ENCODE measurements at places on chromosomes 5 and 9.

DNA sequence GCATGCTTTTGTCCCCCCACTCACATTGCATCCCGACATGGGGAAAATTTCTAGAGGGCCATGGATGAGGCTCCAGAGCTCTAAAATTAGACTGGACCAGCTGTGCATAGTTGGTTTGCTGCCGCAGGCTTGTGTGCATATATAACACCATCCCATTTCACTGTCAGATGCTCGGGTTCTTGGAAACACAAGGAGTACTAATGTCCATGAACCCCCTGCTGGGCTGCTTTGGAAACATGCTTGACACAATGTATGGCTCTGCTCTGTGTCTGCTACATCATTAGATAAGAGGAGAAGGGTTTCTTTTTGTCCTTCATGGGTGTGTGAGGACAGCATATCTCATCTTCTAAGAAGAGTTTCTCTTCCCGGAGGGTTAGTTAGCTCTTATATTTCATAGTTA, 292.1 kb upstream of the RORB start:
- no peak for DNase-seq

DNA sequence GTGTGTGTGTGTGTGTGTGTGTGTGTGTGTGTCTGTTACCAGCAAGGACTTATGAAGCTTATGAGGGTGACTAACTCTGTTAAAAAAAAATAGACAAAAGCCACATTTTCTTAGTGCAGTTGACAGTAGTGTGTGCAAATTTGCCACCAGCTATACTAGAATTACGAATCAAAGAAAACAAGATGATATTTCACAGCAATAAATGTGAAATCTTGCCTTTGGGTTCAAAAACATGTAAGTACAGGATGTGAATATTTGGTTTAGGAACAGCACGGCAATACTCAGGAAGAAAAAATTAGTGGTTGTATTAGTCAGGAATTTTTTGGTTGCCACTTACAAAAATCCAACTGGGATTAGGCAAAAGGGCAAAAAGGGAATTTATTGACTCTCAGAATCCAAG, 117.4 kb downstream of the NPR3 start:
- no peak for DNase-seq

DNA sequence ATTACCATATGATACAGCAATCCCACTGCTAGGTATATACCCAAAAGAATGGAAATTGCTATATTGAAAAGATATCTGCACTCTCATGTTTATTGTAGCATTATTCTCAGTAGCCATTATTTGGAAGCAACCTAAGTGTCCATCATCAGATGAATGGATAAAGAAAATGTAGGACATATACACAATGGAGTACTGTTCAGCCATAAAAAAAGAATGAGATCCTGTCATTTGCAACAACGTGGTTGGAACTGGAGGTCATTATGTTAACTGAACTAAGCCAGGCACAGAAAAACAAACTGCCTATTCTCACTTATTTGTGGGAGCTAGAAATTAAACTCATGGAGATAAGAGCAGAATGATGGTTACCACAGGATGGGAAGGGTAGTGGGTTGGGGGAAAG, 63.1 kb upstream of the TTC23L start:
- DNase-seq, result no peak

- no peak for DNase-seq
Measured at GRCh38 chr5:567664-568060, 43.4 kb upstream of the SLC9A3 start.

GRCh38 chr9:110890416-110890815, 147.9 kb downstream of the LPAR1 start:
- no peak for DNase-seq

GRCh38 chr5:61532983-61533382, 200.9 kb downstream of the ZSWIM6 start:
- no peak for DNase-seq

DNA sequence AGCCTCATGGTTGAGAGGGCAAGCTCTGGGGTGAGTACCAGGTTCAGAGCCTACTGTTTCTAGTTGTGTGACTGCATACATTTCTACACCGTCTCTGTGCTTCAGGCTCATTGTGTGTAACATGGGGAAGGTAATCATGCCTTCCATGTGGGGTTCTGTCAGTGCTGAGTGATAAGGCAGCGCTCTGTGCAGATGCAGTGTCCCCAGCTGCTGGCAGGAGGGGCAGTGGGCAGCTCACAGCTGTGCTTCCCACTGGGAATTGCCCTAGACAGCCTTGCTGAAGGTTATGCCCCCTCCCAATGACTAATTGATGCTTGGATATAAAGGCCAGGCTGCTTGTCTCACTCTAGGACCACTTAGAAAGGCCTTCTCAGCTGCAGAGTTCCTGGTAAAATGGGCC, 121.8 kb upstream of the SAP30L start:
- DNase-seq, result no peak

GRCh38 chr9:121779381-121780117, 128.1 kb downstream of the DAB2IP start:
- no peak for DNase-seq

- DNase-seq, result no peak
Measured at GRCh38 chr9:68852941-68853340, 147.9 kb downstream of the PIP5K1B start.

DNA sequence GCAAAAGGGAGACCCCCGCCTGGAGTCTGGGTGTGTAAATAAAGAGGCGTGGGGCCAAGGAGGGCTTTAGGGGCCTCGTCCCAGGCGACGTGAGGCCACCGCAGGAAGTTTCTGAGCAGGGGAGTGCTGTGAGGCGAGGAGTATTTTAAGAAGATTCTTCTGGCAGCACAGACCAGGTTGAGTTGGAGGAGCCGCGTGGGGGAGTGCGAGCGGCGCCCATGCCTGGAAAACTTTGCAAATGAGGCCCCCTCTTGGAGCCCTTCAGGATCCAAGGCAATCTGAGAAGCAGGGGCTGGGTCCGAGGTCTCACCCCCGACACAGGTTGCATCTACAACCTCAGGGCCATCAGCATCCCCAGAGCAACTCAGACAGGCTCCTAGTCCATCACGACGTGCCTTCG, 24.3 kb upstream of the CPLX2 start:
- DNase-seq, result no peak

DNA sequence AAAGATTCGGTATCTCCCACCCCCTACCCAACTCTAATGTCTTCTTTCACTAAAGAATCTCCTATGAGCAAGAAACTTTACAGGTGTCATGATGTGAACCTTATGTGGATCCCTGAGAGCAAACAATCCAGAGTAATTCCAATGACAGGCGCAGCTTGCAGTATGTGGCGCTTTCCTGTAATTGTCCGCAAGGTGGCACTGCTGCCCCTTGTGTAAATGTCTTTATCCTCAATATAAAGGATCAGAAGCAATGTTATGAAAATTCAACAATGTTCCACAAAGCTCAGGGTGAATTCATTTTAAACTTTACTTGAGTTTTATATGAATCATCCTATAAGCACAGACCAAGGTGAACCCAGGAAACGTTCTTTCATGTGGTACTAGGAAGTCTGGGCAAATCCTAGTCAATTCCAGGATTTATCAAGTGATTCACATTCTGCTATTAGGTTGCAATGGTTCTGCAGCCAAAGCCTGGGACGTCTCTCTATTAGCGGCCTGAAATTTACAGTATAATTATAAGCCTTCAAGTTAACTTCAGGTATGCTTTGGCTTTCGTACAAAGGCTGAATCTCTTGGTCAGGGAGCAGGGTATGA, 113.7 kb downstream of the TRPM6 start:
- DNase-seq, result peak; percentile 39

DNA sequence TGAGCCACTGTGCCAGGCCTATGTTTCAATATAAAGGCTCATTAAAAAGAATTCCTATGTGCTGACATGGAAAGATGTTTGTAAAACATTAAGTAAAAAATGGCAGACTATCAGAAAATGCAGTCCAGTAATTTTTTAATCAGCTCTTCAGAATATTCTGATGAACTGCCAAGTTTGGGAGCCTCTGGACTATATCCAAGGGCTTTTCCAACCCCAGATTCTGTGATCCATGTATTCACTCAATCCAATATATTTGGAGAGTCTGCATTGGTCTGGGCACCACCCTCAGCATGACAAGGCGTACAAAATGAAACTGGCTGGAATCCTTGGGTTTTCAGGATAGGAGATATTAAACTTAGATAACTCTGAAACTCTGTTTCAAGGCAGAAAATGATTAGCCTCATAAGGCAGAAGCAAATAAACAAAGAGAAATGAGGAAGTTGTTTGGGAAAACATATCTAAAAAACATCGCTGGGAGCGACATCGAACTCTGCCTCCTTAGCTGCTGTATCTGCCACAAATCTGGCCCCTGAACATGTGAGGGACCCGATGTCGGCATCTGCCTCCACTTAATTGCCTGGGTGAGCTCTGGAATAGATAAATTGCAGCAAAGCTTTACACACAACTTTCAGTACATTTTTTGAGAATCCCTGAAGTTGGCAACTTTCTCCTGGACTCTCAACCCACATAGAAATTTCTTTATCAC, 14.4 kb downstream of the PDE6A start:
- DNase-seq, result no peak

GRCh38 chr5:102277144-102277543, 18.9 kb downstream of the SLCO4C1 start:
- DNase-seq, result no peak
